Central memory CD8-positive, alpha-beta T cell (primary cell): ENCODE measurements at places on chromosomes 5 and 9.

- DNase-seq: no peak
Measured at GRCh38 chr5:133128066-133128465, 76.3 kb downstream of the HSPA4 start.

GRCh38 chr5:107403228-107403953, 267.3 kb downstream of the EFNA5 start:
- no peak for DNase-seq

- no peak for DNase-seq
Measured at GRCh38 chr5:35483191-35483590, 134.5 kb upstream of the SPEF2 start.

DNA sequence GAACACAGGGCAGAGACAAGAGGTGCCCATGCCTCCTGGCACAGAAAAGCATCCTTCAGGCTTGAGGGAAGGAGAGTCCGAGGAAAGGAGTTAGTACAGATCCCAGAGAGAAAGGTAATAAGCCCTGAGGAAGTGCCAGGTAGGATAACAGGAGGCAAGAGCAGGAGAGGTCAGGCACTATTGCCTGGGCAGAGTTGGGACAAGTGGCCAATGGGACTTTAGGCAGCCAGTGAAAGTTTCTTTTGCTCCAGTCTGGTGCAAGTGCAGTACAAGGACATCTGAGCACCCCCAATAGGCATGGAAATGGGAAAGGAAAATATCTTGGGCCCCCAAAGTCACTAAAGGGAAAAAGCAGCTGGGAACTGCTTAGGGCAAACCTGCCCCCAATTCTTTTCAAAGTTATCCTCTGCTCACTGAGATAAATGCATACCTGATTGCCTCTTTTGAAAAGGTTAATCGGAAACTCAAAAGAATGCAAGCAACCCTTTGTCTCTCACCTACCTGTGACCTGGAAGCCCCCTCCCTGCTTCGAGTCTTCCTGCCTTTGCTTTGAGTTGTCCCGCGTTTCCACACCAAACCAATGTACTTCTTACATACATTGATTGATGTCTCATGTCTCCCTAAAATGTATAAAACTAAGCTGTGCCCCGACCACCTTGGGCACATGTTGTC, 46.5 kb downstream of the ELOVL7 start:
- no peak for DNase-seq

- DNase-seq: no peak
Measured at GRCh38 chr9:104934691-104935500, 6.9 kb upstream of the ABCA1 start.

- DNase-seq: no peak
Measured at GRCh38 chr9:106880081-106880480, 17.1 kb downstream of the ZNF462 start.

DNA sequence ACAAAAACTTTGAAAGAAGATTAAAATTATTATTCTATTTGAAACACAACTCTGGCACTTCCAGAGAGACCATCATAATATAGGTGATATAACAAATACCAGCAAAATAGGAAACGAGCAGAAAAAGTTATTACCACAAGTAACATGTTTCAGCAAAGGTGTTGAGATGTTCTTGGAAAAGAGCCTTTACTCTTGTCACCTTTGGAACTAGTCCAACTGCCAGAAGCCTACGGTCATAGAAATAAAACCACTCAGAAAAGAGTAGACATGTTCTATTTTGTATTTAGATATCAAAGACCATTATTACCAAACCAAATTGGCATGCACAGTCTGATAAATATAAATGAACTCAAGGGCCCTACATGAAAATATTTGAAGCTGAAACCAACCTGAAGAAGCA, 145.0 kb upstream of the DMAC1 start:
- DNase-seq: no peak

DNA sequence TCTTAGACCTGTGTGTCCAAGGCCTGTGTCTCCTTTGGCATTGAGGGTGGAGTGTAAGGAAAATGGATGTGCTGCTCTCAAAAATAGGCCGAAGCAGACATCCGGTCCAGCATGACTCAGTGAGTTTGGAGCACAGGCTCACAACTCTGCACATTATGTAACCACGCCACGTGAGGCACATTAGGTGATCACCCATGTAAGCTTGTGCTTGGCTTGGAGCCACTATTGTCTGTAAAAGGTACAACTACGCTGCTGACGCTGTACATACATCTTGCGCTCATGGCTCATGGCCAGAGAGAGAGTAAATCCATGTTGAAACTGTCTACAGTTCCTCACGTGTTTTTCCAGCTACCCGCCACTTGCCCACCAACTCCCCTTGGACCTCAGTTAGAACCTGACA, 177.5 kb downstream of the PDE4D start:
- no peak for DNase-seq

DNA sequence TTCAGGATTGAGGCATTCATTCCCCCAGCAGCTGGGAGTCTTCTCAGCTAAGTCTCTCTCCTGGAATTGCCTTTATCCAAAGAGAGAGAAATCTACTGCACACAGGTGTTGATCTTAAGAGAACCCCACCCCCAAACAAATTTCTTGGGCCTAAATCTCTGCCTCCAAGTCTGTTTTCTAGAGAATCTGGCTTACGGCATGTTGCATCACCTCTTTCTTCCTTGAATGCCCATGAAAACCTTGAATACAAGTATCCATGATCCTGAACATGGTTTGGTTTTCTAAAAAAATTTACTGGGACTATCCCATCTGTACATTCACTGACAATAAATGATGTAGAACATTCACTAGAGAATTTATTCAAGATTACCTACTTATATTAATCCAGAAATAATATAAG, 401.6 kb downstream of the PDE4D start:
- no peak for DNase-seq

DNA sequence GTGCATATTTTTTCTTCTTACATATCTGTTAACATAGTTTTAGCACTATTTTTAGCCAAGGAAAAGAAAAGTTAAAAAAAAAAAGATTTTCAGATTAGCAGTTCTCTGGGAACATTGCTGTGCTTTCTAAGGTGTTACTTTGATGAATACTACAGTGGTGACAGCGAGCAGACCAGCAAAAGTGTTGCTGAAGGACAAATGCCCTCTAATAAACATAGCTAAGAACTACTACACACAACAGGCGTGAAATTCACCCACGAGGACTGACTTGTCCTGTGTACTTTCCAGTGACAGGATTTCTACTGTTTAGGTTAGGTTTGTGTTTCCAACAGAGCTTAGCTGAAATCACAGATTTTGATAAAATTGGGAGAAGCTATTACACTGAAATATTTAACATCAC, 153.8 kb downstream of the HCN1 start:
- no peak for DNase-seq

DNA sequence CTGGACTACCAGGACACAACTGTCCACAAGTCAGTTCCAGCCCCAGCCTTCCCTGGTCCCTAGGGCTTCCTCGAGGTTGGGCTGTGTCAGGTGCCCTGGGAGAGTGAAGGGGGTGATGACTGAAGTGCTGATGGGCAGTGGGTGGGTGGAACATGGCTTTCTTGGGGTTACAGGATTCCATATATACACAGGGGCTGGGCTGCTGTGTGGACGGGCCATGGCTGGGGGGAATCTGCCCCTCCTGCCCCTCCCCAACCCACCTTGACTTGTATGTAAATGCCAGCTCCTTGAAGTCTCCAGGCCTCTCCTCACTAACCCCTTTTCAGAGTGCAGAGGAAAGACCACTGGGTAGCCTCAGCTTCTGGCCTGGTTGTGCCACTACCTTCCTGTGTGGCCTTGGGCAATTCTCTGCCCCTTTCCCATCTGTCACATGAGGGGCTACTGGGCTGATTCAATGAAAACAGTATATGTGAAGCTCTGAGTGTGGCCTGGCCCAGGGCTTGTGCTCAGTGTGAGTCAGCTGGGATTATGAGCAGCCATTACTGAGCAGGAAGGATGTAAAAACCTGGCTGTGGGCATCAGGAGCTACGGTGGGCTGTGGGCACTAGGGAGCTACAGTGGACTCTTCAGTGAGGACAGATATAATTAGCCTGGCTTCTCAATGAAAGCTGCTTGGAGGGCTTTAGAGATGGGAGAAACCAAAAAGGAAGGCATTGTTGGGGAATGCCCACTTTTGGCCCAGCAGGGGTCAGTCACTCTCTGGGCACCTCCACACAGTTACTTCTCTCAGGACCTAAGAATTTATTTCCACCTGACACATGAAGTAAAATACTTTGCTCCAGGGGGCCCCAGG, 23.3 kb downstream of the PITX1 start:
- no peak for DNase-seq

GRCh38 chr9:132509928-132510874, 72.2 kb upstream of the BARHL1 start:
- no peak for DNase-seq

- DNase-seq: no peak
Measured at GRCh38 chr9:70519912-70520724, 105.7 kb upstream of the KLF9 start.

DNA sequence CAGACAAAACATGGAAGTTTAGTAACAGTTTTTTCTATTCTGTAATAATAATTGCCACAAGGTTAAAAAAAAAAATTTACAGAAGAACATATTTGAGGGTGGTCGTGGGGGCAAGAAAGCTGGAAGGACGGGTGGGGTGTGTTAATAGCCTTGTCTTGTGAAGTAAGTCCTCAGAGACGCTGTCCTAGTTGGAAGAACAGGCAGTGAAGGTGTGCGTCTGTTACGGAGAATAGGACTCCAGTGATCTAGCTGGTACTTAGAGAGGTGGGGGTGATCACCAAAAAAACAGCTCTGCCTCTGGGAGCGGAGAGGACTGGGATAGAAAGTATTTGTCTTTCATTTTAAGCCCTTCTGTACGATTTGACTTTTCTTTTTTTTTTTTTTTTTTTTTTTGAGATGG, 17.7 kb downstream of the ABL1 start:
- no peak for DNase-seq

- no peak for DNase-seq
Measured at GRCh38 chr9:28839778-28840430, 1266.6 kb upstream of the C9orf72 start.
